COLO829 (cell line): ENCODE measurements at places on chromosomes 7 and 10.

- DNase-seq, result peak; percentile 75
Observed at GRCh38 chr7:137820677-137821420, 25.9 kb downstream of the DGKI start.

DNA sequence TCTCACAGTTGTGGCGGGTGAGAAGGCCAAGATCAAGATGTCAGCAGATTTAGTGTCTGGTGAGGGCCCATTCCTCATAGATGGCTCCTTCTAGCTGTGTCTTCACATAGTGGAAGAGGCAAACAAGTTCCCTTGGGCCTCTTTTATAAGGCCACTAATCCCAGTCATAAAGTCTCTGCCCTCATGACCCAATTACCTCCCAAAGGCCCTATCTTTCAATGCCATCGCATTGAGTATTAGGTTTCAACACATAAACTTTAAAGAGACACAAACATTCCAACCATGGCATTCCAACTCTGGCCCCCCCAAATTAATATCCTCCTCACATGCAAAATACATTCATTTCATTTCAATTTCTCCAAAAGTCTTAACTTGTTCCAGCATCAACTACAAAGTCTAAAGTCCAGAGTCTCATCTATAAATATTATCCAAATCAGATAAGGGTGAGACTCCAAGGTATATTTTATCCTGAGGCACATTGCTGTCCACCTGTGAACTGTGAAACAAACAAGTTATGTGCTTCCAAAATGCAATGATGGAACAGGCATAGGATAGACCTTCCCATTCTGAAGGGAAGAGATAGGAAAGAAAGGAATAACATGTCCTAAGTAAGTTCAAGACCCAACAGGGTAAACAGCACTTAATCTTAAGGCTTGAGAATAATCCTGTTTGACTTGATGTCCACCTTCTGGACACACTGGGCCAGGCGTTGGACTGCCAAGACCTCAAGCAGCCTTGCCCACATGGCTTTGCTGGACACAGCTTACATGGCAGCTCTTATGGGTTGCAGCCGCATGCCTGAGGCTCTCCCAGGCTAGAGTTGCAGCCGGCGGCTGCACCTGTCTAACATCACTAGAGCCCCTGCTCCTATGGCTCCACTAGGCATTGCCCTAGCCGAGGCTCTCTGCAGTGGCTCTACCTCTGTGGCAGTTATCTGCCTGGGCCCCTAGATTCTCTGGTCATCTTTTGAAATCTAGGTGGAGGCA is 312.8 kb downstream of the TNS3 start:
- no peak for DNase-seq

- DNase-seq, result no peak
Observed at GRCh38 chr7:468681-469562, 50.7 kb downstream of the PDGFA start.

GRCh38 chr10:22753786-22754185 is 39.4 kb upstream of the PIP4K2A start:
- no peak for DNase-seq

DNA sequence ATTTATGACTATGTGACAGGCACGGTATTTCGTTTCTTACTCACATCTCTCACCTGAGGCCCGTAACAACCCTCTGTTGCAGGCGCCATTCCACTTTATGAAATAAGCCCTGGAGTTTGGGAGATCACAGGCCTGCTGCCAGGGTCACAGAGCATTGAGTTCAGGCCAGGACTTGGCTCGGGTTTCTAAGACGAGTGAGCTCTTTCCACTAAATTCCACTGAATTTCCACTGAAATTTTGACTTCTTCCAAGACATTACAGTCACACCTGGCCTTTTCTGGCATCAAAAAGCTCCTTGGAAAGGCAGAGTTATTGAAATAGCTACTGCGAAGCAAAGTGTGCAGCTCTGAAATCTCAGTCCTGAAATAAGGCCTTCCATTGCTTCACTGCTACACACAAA is 282.8 kb upstream of the MGMT start:
- no peak for DNase-seq
